ENCODE measurements at places on chromosomes 7 and 10.

- DNase-seq, result no peak
Measured at GRCh38 chr7:21011153-21011552, 224.5 kb upstream of the SP8 start.

- no peak for DNase-seq
Measured at GRCh38 chr10:60985951-60986350, 42.0 kb upstream of the RHOBTB1 start.

- DNase-seq, result no peak
Measured at GRCh38 chr10:129939416-129940275, 24.4 kb downstream of the EBF3 start.

GRCh38 chr10:92886334-92886961 is 38.1 kb downstream of the EXOC6 start:
- no peak for DNase-seq

GRCh38 chr10:16612115-16612980 is 90.7 kb upstream of the C1QL3 start:
- DNase-seq, result no peak

GRCh38 chr10:90787393-90788198 is 70.2 kb downstream of the HTR7 start:
- DNase-seq, result no peak

DNA sequence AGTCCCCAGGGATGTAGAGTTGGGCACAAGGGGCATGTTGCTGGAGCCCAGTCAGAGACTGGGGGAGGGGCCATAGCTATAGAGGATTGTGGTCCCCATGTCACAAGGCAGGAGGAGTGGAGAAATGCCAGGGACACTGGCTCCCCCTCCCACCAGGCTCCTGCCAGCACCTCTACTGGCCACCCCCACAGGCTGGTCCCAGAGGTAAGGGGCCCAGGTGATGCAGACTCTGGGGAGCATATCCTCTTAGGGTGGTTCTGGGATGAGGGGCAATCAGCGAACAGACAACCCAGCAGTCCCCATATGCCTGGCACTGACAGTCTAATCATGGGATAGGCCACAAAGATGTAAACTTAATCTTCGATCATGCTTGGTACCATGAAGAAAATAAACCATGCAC is 21.2 kb downstream of the C10orf71 start:
- DNase-seq, result no peak

DNA sequence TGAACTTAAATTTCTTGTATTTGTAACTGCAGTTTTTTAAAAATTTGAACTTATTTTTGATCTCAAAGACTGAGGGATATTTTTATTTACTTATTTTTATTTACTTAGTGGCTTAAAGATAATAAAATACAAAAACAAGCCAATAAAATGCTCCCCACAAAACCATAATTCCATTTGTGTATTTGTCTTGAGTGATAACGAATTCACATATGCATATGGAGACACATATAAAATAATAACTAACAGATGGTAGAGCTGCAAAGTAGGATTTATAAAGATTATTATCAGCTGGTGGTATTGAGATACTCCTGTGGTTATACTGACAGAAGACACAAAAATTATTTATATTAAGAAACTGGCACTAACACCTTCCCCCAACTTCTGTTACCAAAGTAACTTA is 90.2 kb upstream of the RPA3 start:
- no peak for DNase-seq

- DNase-seq, result no peak
Measured at GRCh38 chr10:89894051-89894450, 192.7 kb downstream of the KIF20B start.

- DNase-seq, result no peak
Measured at GRCh38 chr10:49008091-49008490, 68.5 kb upstream of the LRRC18 start.

DNA sequence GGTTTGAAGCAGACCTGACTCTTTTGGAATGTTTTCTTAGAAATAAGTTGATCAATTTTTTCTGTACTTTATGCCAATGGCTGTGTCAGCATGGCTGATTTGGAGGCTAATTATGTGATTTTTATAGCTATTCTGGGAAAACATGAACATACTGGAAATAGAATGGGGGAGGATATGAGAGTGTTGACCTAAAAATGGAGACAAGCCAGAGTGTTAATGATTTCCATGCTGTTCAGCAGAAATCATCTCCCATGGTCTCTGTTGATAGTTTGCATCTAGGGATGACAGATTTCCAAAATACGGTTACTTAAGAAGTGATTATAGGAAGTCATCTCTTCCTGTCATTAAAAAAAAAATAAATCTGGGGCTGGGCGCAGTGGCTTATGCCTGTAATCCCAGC is 32.7 kb upstream of the DMTF1 start:
- no peak for DNase-seq
